ENCODE measurements at places on chromosomes 2 and 18. TPM values are rescaled to one million over a fixed set of nuclear protein-coding genes. Genes with fewer than 3 reads are reported as not detected.

IL1R2 gene
- polyA plus RNA-seq = 21.6 TPM

LIMS4 gene
- polyA plus RNA-seq = 0.60 TPM

RBFA gene
- polyA plus RNA-seq = 9.0 TPM

CFC1 gene
- 0.29 TPM for polyA plus RNA-seq

LOXHD1 gene
- polyA plus RNA-seq = 0.06 TPM

ALPG gene
- 0.10 TPM for polyA plus RNA-seq
